ENCODE measurements at places on chromosomes 7 and 10.

DNA sequence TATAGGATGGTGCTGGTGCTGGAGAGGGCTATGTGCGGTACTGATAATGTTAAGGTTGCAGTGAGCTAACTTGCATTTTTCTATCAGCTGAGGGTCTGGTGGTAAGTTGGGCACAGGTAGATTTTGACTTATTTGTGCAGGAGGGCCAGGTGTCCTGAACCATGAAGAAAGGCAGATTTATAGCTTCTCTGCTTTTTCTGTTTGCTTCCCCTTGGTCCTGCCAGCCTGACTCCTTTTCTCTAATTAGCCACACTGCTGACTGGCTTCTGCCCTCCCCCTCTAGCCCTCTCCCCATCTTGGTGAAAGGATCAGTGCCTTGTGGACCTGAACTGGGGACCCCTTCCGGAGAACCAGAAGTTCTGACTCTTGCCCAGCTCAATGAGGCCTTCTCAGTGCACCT, 40.8 kb upstream of the STEAP4 start:
- DNase-seq, result no peak

DNA sequence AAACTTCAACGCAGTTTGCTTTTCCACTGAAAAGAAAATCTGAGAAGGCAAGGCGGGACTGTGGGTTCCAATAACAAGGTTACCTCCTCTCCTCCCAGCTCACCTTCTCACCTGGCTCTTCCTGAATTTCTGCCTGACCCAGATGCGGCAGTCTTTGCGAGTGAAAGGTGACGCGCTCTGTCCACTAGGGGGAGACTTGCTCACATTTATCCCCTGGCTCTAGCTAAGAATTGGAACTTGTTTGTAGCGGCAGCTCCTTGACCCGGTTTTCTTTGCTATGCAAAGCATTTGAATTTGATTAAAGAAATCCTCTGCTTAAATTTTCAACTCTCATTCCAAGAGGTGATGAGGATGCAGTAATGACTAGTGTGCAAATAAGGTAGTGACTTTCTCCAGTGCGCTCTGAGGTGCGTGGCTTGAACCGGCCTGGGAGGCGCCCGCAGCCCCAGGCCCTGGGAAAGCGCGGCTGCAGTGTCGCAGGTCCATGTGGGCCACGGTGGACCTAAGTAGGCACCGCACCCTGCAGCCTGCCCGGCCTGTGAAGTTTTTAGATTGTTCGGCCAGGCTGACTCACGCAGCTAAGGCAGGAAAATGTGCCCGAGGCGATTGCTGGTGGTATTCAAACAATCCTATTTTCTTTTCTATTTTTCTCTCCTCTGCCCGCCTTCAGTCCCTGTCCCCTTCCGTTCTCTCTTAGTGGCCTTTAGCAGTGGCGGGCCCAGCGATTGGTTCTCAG, 336.9 kb upstream of the NPSR1 start:
- DNase-seq, result peak; percentile 65

- DNase-seq, result no peak
These were observed 271.6 kb upstream of the PPP2R2D start for GRCh38 chr10:131629026-131629770.

DNA sequence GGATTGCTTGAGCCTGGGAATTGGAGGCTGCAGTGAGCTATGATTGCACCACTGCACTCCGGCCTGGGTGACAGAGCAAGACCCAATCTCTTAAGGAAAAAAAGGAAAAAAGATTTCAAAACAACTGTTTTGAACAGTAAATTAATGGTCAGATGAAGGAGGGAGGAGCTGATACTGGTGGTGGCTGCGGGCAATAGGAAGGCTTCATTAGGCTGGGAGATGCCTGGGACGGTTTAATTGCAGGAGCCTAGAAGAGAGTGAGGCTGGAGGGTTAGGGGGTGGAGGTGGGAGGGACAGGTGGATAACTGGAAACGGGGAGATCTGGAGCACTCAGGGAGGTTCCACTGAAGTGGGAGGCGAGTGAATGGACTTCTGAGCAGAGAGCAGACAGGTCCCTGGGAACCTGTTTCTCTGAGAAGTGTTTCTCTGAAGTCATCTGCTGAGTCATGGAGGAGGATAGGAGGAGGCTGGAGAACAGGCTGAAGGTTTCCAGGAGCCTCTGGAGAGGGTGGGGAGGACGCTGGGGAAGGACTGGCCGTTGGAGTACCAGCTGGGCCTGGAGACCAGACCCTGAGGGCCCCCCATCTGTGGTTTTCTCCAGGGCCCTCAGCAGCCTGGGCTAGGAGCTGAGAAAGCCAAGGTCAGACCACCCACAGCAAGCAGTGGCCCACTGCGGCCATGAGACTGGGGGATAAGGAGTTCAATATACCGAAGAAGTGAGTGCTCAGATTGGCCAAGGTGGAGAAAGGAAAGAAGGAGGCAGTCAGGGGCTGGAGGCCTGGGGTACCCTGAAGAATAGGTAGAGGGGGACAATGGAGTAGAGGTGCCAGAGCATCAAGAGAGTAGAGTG, 14.4 kb upstream of the YWHAG start:
- DNase-seq, result no peak

DNA sequence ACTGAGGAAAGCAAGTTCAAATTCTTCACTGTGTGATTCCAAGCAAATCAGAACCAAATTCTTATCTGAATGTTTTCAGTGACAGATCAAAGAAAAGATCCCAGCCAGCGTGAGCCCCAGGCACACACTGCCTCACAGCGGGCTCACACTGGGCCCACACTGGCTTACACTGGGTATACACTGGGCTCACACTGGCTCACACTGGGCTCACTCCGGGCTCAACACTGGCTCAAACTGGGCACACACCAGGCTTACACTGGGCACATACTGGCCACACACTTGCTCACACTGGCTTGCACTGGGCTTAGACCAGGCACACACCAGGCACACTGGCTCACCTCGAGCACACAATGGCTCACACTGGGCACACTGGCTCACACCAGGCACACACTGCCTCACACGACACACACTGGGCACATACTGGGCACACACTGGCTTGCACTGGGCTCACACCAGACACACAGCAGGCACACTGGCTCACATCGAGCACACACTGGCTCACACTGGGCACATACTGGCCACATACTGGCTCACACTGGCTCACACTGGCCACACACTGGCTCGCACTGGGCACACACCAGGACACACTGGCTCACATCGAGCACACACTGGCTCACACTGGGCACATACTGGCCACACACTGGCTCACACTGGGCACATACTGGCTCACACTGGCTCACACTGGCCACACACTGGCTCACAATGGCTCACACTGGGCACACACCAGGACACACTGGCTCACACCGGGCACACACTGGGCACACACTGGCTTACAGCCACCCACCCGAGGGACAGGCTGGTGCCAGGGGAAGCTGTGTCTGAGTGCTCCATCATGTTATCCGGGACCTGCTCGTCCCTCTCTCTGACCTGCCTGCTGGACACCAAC, 156.3 kb downstream of the PTPRN2 start:
- no peak for DNase-seq

GRCh38 chr7:116742641-116743040, 70.6 kb downstream of the MET start:
- no peak for DNase-seq

GRCh38 chr7:105766421-105767073, 109.9 kb downstream of the ATXN7L1 start:
- no peak for DNase-seq

DNA sequence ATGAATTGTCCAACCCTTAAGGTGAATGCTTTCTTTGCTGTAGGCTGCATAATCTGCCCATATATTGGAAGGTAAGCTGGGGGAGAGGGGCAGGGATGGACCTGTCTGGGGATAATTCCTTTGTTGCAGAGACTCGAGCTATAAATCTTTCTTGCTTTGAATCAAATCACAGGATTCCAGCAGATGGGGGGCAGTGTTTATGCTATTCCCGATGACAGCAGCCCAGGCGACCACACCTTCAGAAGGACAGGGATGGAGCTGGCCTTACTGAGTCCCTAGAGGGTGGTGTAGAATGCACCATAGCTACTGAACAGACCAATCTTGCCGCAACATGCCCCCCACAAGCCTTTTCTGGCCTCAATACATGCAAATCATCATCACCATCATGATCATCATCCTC, 2.5 kb downstream of the PODXL start:
- DNase-seq, result no peak

- no peak for DNase-seq
These were observed 62.4 kb downstream of the INHBA start for GRCh38 chr7:41640487-41640886.

DNA sequence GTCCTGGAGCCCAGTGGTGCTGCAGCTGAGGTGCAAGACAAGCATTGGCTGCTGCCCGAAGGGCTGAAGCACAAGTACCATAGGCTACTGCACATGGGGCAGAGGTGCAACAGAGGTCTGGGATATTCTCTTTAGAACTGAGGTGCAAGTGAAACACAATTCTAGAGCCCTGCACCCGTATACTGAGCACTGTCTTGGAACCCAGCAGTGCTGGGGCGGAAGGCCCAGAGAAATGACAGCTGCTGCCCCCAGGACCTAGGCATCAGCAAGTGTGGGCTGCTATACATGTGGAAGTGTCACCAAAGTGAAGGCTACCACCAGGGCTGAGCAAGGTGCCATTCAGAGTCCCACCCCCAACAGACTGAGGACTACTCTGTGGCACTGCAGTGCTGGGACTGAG, 393.6 kb upstream of the STEAP1 start:
- DNase-seq, result no peak

GRCh38 chr7:27784399-27785053, 44.6 kb downstream of the TAX1BP1 start:
- DNase-seq, result no peak

GRCh38 chr10:11823122-11823988, at the start of gene PROSER2:
Gene PROSER2, plus strand, starts transcription at chr10:11823356. Its CDS starts 28,722 bp downstream, at chr10:11852078.
- peak; percentile 70 for DNase-seq

GRCh38 chr7:123979876-123980275, 53.0 kb downstream of the TMEM229A start:
- DNase-seq, result no peak

DNA sequence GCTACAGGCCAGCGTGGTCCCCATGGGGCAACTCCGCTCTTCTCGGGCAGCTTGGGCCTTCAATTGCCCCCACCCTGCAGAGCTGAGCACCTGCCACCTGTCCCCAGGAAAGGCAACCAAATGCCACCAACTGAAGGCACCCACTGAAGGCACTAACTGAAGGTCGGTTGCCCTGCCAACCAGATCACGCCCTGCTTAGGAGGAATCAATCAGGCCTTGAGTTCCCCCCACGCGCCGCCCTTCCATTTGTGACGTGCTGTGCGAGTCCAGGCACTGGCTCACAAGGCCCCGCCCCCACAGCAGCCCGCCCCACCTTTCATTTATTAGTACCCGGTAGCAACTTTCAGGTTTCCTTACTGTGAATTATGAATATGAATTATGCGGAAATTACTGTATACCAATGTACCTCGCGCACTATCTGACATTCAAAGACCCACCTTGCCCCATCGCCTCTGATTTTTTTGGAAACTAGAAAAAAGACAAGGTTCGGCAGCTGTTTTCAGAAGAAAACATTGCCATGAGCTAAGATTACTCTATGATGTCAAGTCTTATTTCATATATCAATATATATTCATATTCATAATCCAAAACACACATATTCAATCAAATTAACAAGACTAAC, 83.6 kb upstream of the ABI1 start:
- no peak for DNase-seq

DNA sequence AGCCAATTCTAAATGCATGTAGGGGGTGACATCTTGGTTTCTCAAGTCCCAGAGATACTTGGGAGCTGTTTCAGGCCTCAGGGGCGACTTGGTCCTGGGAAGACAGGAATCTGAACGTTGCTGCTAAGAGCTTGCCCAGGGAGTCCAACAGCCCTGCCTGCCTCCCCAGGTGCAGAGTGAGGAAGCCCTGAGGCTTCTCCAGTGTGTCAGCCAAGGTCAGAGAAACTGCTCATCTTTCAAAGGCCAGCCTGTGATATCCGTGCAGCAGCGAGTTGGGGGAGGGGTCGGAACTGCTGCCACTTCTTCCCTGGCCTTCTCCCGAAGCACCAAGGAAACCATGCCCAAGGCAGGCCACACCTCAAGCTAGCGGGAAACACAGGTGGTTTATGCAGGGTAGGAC, 9.7 kb downstream of the GDF2 start:
- DNase-seq, result no peak

DNA sequence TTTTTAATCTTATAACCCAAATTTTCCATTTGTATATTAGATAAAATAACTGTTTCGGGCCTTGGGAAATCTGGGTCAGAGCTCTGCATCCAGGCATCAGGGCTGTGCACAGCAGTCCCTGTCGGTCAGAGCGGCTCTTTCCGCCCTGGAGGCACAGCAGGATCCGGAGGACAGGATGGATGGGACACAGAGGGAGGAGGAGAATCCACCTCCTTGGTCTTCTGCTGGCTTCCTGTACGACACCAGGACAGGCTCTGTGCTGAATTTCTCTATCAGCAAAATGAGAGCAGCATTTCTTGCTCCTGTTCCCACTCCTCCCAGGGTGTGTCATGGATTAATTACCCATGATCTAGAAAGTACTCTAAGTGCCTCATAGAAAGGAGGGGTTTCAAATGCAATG, 254.9 kb downstream of the SKAP2 start:
- no peak for DNase-seq

- DNase-seq, result no peak
These were observed 75.3 kb upstream of the FOXK1 start for GRCh38 chr7:4606797-4607196.

DNA sequence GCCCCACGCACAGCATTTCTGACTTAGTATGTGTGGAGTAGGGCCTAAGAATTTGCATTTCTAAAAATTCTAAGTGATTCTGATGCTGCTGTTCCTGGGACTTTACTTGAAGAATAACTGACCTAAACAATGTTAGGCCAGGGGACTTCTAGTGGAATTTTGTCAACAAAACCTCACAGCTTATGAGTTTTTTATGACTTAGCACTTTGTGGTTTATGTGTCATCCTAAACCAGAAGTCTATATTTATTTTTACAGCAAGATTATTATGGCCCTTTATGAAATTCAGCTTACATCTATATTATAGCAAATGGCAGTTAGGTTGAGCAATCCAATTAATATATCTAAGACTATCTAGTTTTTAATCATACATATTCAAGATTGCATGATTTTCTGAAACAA, 24.6 kb upstream of the BET1 start:
- DNase-seq, result no peak

DNA sequence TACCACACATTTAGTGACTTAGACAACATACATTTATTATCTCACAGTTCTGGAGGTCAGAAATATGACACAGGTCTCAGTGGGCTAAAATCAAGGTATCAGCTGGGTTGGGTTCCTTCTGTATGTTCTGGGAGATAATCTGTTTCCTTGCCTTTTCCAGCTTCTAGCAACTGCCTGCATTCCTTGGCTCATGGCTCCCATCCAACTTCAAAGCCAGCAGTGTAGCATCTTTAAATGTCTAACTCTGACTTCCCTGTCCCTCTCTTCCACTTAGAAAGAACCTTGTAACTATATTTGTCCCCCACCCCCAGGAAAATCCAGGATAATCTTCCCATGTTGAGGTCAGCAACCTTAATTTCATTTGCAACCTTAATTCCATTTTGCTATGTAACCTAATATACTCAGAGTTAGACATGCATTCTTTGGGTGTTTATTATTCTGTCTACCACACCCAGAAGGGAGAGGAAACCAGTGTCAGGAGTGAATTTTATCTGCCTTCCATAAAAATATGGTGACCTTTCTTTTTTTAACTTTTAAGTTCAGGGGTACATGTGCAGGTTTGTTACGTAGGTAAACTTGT, 57.3 kb upstream of the SMIM30 start:
- no peak for DNase-seq
